ENCODE measurements at places on chromosomes 5 and 9. TPM values are rescaled to one million over a fixed set of nuclear protein-coding genes. Genes with fewer than 3 reads are reported as not detected.

IL7R gene
- total RNA-seq: 1.4 TPM

LHFPL2 gene
- 37.5 TPM for total RNA-seq

LCN10 gene
- not detected for total RNA-seq

TAF11L4 gene
- total RNA-seq: not detected

INSL4 gene
- not detected for total RNA-seq

PPP3R2 gene
- not detected for total RNA-seq

WHRN gene
- 0.96 TPM for total RNA-seq

PCBD2 gene
- 6.4 TPM for total RNA-seq

NR4A3 gene
- total RNA-seq: not detected

SKP1 gene
- total RNA-seq: 145 TPM

ASPN gene
- under 0.01 TPM for total RNA-seq

GADD45G gene
- total RNA-seq: not detected

MAT2B gene
- 36.4 TPM for total RNA-seq

GABRA6 gene
- not detected for total RNA-seq

RGS7BP gene
- total RNA-seq: not detected

PCDHGB4 gene
- 5.3 TPM for total RNA-seq

WNK2 gene
- total RNA-seq: 0.24 TPM

CER1 gene
- not detected for total RNA-seq
